ENCODE measurements at places on chromosomes 6 and 20.
A peak's percentile ranks its signal among the peaks of the same experiment; 100 is the strongest.

- DNase-seq = no peak
These were observed 138.8 kb upstream of the LAMA2 start for GRCh38 chr6:128743974-128744765.

DNA sequence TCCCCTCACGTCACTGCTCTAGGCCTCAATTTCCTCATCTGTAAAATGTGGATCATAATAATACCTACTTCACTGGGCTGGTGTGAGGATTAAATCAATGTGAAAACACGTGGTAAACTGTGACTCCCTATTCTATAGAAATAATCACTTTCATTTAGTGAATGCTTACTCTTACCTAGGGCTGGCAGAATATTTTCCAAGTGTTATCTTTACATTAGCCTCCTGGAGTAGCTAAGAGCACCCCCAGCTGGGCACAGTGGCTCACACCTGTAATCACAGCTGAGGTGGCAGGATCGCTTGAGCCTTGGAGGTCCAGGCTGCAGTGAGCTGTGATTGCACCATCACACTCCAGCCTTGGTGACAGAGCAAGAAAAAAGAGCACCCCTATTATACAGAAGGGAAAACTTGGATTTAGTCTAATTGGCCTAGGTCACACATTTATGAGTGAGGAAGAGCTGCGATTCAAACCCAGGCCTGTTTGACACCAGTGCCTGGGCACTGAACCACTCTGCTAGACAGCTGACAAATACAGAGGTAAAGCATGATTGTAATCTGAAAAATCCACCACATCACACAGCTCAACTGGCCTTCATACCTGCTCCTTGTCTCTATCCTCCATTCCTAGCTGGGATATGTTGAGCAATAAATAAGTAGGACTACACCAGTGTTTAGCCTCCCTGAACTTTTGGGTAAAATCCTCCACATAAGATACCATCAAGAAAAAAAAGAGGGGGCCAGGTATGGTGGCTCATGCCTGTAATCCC is 1.4 kb upstream of the SNTA1 start:
- DNase-seq = no peak

GRCh38 chr6:119308991-119309657 is 40.4 kb downstream of the MAN1A1 start:
- no peak for DNase-seq

DNA sequence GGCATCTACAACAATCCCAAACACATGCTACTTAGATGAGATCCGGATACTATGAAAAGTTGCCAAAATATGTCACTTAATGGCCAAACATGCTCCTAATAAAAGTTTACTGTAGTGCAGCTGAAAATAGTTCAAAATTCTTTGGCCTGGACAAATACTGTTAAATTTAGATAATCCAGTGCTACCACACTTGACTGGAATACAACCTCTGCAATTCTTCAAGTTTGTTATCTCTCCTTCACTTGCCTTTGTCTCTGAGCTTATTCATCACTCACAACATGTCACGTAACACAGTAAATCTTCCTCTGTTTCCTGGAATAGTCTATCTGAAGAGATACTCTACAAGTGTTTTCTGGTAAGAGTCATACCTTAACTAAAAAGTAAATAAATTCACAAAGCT is 10.5 kb upstream of the PLN start:
- DNase-seq = no peak

GRCh38 chr20:37328149-37328945 is 17.6 kb upstream of the SRC start:
- DNase-seq = no peak

DNA sequence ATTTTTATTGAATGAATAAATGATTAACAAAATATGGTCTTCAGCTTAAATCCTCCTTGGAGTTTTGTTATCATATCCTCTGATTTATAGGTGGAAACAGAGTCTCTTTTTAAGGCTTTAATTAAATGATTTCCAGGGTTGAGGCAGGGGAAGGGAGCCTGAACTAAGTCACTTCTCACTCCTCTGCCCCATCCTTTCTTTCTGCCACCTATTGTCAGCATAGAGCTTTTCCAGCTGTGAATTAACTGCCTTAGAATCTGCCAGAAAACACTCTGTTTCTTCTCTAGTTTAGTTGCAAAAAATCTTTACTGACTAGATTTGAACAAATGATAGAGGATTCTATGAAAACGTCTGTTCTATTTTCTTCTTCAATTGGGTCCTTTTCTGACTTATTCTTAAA is 9.8 kb downstream of the OGFRL1 start:
- DNase-seq = no peak

DNA sequence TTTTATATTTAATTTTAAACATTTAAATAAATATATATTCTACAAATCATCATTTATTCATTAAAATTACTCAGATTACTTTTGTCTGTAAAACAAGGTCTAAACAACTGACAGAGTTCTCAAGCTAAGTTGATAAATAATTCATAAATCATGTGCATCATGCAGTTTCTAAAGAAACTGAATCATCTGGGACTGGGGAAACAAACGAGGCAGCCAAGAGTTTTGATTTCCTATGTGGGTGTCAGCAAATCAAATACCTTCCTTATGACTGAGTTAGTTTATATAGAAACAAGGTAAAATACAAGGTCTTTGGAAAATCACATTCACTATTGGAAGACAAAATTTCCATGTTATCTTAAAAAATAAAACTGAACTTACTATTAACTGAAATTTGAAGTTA is 149.9 kb upstream of the BEND6 start:
- DNase-seq = no peak

DNA sequence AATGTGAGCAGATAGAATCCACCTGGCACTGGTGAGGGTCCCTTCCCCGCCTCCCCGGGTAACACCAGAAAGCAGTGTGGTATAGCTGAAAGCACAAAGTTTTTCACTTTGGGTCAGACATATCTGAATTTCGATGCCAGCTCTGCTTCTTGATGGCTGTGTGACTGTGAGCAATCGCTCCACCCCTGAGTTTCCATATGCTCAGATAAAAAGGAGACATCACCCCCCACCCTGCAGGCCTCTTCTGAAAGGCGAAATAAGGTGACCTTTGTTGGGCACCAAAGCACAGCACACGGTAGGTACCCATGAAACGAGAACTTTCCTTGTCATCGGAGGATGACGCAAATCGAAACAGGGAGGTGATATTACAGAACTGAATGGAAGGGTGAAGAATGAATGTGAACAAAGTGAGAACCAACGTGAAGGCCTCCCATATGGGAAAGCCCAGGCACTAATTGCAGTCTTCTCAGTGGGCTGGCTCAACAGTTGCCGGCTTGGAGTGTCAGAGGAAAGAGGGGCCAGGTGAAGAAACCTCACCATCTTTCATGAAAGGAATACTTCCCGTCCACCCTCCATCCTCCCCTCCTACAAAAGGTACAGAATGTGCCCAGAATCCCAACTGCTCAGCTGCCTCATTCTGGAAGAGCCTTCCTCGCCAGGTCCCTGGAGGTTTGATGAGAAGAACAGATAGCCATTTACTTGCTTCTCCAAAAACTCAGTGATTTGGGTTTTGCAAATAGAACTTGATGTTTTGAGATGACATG is 61.8 kb downstream of the NFATC2 start:
- DNase-seq = peak; percentile 30

DNA sequence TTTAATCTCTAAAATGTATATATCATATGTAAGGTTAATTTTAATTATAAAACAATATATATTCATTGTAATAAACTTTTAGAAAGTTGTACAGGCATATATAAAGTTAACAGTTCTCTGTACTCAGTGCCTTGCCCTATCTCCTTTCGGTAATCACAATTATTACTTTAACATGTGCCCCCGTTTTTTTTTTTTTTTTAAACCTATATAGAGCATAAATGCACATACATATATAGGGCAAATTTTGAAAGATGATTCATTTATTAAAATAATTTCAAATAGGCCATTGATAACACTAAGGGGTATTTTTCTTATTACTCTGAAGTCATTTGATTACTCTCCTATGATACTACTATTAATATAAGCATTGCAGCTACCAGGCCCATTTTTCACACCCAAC is 1.9 kb downstream of the ASF1A start:
- no peak for DNase-seq

GRCh38 chr6:123747515-123747914 is 56.1 kb upstream of the NKAIN2 start:
- DNase-seq = no peak

DNA sequence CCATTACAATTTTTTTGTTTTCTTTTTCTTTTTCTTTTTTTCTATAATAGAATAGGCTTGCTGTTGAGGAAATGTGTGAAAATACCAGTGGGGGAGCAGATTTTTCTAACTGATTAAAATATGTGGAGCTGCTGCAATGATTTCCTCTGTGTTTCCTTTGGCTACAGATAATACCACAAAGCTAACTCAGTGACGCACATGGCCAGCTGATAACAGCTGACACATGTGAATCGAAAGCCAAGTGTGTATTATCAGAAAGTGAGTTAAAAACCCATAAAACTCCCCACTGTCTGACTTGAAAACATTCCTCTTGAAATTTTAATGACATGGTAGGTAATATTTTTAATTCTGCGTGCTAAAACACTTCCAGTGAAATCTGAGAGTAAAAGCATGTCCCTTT is 70.8 kb upstream of the AHI1 start:
- no peak for DNase-seq

- DNase-seq = no peak
These were observed 947.7 kb upstream of the MAP3K7 start for GRCh38 chr6:91534614-91535013.

GRCh38 chr6:35089935-35090505 is 51.1 kb downstream of the TCP11 start:
- DNase-seq = no peak

DNA sequence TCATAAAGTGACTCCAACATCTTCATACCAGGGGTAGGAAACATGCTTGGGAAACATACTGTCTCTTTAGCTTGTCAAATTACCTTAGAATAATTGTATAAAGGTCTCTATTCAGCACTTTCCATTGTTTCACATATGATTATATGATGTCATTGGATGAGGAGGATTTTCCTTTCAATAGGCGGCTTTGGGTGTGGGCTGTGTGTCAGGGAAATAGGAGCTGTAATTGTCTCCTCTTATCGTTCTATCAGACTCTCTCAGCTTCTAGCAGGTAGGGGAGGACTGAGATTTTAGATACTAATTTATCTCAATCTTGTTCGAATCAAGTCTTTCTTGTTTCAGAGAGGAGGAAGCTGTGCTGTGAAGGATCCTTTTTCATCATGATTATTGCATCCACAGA is 179.4 kb upstream of the OLIG3 start:
- no peak for DNase-seq

GRCh38 chr6:169955731-169956437 is 204.5 kb downstream of the ERMARD start:
- no peak for DNase-seq

DNA sequence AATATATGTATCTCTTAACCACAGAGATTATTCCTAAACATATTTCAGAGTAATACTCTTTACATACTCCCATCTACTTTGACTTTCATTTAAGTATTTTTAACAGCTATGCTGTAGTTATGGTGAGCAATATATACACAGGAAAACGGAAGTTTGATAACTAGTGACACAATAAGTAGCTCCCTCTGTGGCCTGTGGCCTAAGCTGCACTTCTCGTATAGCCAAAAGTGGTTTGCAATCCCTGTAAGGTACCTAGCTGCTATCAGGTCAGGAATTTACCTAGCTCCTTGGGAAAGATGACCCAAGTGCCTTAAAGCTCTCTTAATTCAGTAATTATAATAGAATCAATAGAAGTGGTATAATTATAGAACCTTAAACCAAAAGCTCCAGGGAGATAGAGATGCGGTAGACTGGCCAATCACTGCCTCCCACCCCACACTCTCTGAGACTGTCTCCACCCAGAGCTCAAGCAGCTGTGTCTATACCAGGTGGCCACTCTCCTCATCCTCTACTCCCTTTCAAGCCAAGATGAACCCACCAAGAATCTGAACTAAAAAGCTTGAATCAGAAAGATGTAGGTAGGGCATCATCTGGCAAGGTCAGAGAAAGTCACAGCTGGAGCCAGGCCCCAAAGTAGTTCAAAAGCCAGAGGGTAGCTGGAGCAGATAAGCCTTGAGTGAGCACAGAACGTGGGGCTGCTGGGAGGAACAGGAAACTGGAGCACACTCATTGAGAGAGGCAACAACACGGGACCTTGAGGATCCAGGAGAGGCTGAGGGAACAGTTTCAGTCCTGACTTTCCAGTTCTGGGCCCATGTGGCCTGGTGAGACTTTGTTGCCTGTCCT is 84.9 kb upstream of the ASF1A start:
- no peak for DNase-seq

GRCh38 chr6:152846825-152847224 is 96.2 kb downstream of the VIP start:
- DNase-seq = no peak

DNA sequence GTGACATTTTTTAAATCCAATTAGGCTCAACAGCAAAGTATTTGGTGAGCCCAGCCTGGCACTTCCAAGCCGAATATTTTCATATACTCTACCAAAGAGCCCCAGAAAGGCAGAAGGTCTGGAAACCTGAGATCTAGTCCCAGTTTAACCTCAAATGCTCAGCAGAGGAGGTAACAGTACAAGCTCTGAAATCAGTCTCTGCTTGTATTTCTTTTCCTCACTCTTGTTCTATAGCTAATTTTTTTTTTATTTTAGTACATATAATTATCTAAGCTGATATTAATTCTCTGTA is 9.1 kb downstream of the SOD2 start:
- no peak for DNase-seq

DNA sequence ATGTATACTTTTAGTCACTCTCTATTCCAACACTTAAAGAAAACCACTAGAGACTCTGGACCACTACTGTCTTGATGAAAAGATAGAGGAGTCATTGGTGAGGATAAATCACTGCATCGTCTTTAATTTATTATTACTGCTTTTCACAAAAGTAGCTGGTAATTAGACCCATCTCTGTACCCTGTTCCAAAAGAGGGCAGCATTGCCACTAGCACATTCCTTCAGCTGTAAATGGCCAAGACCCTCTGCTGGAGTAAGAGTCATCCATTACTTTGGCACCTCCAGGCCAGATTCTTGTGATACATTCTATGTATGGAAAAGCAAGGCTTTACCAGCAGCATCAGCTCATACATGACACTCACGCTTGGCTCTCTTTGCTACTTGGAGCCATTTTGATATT is 49.5 kb upstream of the PREP start:
- DNase-seq = no peak

DNA sequence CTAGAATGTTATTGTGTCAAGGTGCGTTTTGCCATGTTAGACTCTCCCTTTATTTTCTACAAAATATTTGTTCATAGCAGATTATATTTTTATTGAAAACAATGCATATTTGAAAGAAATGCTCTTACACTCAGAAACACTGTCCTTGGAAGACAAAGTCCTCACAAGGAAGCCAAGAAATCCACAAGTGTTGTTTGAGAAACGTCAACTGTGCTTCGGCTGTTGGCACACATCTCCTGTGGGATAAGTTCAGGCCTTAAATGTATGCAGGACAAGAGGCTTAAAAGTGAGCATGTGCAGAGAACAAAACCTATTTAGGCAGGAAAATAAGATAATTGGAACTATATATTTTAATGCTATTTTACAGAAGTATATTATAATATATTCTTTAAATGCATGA is 9.5 kb upstream of the THBD start:
- DNase-seq = no peak

- DNase-seq = no peak
These were observed 32.2 kb downstream of the ILRUN start for GRCh38 chr6:34664256-34664971.

- no peak for DNase-seq
These were observed 31.9 kb upstream of the FABP7 start for GRCh38 chr6:122747573-122747972.

GRCh38 chr6:103081126-103081525 is 1687.6 kb downstream of the GRIK2 start:
- DNase-seq = no peak
